ENCODE measurements at places on chromosomes 5 and 9.

DNA sequence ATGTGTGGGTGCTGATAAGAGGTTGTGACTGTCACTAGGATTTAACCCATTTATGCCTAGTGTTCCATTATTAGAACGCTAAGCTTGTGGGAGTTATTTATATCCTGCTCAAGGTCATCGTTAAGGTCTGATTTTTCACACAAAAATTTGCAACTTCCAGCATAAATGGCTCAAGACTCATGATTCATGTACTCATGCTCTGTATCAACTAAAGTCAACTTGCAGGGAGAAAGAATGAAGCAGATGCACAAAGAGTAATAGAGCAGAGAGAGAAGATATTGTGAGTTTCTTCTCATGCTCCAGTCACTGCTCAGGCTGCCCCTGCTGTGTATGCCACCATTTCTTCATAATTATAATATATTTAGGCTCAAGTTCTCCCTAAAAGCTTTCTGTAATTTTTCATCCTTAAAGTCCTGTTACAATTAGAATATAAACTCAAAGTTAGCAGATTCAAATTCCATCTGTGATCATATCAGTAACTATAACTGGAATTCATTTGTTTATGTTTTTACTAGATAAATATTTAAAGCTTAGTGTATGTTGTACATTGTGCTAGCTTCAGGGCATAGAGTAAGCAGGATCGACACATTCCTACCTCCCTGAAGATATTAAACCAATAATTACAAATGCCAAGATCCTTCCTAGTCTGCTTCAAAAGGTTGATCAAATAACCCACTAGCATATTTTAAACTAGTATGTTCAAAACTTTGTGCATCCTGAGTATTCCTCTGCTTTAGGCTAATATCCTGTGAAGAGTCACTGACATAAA lies 136.7 kb downstream of the NUDT12 start:
- no peak for DNase-seq

- no peak for DNase-seq
These were observed 47.9 kb downstream of the RNF180 start for GRCh38 chr5:64213531-64213930.

- DNase-seq: no peak
These were observed 4.1 kb upstream of the CCDC69 start for GRCh38 chr5:151227918-151228447.

GRCh38 chr5:66872736-66873331 lies 276.6 kb downstream of the MAST4 start:
- no peak for DNase-seq

- DNase-seq: no peak
These were observed 100.3 kb downstream of the GCNT1 start for GRCh38 chr9:76559286-76559685.

DNA sequence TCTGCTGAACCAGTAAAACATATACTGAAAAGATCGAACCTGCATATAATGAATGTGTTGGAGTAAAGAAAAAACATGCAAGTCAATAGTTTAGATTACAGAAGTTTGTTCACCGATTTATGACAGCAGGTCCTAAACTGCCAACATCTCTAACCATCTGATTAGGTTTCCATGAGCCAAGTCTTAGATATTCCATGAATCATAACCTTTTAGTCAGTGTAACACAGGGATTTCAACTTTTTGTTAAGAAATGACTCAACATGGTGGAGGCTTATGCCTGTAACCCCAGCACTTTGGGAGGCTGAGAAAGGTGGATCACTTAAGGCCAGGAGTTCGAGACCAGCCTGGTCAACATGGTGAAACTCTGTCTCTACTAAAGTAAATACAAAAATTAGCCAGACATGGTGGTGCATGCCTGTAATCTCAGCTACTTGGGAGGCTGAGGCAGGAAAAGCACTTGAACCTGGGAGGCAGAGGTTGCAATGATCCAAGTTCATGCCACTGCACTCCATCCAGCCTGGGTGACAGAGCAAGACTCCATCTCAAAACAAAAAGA lies 38.7 kb downstream of the APC start:
- DNase-seq: no peak

- no peak for DNase-seq
These were observed 13.5 kb downstream of the C5orf46 start for GRCh38 chr5:147892696-147893296.
